NCI-H446 (cell line): ENCODE measurements at places on chromosomes 6 and 20.

DNA sequence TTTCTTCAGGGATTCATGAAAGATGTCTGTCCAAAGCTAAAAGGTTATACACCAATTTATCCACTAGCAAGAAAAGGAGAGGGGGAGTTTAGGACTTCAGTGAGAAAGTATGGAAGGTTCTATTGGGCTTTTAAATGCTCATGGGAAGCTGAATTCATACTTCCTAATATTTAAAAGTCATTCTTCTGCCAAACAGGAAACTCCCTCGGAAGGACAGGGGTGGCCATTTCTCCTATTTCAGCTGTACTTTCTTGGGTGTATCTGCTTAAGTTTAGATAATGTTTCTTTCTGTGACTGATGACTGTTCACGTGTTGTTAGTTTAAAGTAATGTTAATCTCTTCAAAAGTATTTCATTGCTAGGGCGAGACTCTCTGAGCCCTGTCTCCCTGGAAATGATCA is 80.5 kb upstream of the IFNGR1 start:
- no peak for DNase-seq

DNA sequence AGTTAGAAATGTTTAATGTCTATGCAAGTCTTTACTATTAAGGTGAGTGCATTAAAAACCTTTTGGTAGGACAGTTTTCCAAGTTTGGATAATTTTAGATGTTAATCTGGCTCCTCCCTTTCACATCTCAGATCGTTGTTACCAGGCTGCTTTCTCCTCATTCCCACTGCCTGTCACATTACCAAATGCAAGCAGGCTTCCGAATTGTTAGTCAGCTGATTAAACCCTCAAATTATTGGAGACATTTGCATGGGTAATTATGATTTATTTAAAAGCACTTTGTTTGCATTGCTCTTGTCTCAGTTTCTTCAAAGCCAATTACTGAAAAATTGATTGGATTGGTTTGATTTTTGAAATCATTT is 816.5 kb downstream of the KIF16B start:
- no peak for DNase-seq

DNA sequence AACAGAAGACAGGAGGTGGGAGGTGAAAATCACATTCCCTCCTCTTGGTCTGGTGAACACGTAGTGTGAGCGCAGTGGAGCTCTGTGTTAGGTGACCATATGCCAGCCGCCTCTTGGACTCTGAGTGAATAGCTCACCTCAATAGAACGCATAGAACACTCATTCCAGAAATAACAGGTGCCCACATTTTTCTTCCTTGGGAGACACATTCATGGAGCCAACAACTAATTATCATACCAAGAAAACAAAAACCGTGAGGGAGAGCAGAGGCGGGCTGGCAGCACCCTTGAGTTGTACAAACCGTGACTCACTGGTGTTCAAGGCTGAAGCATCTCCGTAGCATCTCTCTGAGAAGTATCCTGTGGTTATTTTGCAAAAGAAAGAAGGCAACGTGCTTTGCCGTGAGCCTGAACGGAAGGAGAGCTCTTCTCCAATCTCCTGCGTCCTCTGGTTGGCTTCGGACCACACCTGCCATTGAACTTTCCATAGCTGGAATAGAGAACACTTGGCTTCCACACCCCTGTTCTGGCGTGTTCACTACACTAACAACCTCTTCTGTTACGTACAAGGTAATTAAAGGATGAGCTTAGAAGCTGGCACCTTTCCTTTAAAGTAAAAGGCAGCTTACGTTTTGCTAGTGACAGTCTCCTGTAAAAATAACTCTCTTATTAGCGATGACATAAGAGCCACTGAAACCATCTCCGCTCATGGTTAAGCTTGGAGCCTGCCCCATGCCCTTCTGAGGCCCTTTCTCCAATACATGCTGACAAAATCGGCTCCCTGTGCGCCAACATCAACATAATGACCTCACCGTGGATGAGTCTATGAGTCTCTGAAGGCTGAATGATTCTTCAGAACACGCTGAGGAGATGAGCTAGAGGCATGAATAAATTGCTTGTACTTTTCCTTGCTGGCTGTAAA is 30.2 kb upstream of the SGK1 start:
- peak; percentile 79 for DNase-seq

- no peak for DNase-seq
These were observed 5.6 kb upstream of the BEND6 start for GRCh38 chr6:56949265-56949664.

- no peak for DNase-seq
These were observed 9.8 kb upstream of the ZNFX1 start for GRCh38 chr20:49287555-49288249.

DNA sequence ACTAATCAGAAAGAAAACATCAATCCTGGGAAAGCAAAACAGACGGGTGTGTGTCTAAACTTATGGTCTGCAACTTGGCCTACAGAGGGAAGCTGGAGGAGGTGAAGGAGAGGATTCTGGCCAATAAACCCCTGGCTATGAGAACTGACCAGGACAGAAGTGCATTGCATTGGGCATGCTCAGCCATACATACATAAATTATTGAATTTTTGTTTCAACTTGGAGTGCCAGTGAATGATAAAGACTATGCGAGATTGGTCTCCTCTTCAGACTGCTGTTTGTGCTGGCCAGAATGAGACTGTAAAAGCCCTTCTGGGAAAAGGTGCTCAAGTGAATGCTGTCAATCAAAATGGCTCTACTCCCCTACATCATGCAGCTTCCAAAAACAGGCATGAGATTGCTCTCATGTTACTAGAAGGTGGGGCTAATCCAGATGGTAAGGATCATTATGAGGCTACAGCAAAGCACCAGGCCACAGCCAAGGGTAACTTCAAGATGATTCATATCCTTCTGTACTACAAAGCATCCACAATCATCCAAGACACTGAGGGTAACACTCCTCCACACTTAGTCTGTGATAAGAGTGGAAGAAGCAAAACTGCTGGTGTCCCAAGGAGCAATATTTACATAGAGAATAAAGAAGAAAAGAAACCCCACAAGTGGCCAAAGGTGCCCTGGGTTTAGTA is 17.4 kb downstream of the ADNP start:
- no peak for DNase-seq

GRCh38 chr6:53011979-53012378 is 16.9 kb upstream of the GSTA4 start:
- no peak for DNase-seq

GRCh38 chr6:38054527-38055202 is 235.1 kb downstream of the ZFAND3 start:
- no peak for DNase-seq

- DNase-seq: no peak
These were observed 71.7 kb upstream of the SGK1 start for GRCh38 chr6:134389658-134390057.

DNA sequence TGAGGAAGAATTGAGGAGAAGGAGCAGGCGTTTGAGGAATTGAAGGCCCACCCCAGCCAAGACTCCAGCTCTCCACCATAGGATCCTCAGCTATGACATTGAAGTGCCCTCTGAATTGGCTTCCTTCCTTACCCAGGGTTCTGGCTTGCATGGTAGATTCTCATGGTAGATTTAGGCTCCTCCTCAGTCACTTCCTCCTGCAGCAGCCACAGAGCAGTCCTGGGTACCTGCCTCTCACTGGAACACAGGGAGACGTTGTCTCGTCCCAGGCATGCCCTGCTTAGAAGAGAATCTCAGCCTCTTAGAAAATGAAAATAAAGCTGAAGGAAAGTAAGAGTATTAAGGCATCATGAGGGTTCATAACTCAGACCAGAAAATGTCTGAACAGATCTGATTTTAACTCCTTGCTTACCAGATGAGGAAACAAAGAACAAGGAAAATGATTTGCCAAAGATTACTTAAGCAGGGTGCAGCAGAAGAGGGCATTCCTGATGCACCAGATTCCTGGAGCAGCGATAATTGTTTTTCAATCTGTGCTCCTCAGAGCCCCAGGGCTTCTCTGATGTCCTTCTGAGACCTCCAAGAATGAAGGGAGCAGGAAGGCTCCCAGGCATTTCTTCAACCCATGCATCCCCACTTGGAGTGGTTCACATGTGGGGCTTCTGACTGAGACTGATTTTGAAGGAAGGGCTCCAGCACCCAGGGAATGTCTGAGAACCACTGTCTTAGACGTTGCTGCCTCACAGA is 219.8 kb downstream of the HIVEP2 start:
- no peak for DNase-seq
